Cardiac muscle cell (in vitro differentiated cells and primary cell): ENCODE measurements at places on chromosomes 4 and X.

GRCh38 chrX:128365492-128365891, 313.3 kb upstream of the ACTRT1 start:
- DNase-seq = no peak

DNA sequence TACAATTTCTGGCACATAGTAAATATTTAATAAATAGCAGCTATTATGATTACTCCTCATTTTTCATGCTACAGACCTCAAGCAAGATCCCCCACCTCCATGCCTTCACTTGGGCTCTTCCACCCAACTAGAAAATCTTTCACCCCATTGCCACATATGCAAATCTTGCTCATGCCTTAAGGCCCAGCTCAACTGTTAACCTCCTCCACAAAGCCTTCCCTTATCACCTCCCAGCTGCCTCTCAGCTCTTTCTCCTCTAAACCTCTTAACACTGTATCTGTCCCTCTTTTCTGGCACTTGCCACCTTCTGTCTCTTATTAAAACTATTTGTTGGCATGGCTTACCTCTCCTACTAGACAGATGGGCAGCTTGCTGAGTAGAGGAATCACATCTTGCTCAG, 51.5 kb downstream of the PJA1 start:
- DNase-seq = peak; percentile 19

GRCh38 chr4:5203309-5203992, 152.2 kb downstream of the STK32B start:
- DNase-seq = no peak

DNA sequence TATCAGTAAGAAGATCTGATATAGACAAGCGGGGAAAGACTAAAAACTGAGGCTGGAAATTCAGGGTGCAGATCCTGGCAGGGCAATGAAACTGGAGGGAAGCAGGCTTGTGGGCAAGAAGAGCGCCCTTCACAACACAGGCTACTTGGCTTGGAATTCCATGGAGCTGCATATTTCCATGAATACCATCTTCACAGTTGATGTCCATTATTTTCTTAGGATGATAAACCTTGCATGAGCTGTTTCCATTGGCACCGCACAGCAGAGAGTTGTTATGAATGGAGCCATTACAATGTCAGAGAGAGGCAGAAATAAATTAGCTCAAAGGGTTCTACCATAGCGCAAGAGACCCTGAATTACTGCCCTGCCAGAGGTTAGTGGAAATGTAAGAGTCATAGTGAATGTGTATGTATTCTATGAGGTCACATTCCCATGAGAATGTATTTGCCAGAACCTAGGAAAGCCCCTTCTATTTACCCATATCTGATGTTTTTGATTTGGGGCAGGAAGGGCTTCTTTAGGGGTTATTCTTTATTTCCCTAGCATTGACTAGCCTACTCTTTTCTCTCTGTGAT, 215.6 kb downstream of the PALLD start:
- DNase-seq = no peak
